ENCODE measurements at places on chromosomes 7 and 10. TPM values are rescaled to one million over a fixed set of nuclear protein-coding genes. Genes with fewer than 3 reads are reported as not detected.

The CTNNA3 gene
- 0.02 TPM for total RNA-seq

The NPVF gene
- total RNA-seq: not detected

The VAX1 gene
- total RNA-seq: not detected

The BICC1 gene
- total RNA-seq: 11.8 TPM

- DNase-seq: no peak
These were observed 25.9 kb downstream of the VAX1 start for GRCh38 chr10:117112220-117112619.

DNA sequence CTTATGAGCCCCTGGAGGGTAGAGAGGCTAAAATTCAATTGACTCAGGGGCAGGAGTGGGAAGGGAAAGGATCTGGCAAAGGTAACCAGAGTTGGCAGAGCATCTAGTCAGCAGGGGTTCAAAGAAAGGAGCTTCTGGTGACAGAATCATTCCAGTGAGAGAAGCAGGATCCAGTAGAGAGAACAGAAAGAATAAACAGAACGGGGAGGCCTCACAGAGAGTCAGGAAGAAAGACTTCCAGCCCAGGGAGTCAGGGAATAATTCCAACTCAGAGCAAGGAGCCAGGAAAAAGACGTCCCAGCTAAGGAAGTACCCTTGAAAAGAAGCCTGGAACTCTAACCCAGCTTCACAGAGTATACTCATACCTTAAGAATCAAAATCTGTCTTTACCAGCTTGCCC is 66.6 kb upstream of the CPXM2 start:
- no peak for DNase-seq

DNA sequence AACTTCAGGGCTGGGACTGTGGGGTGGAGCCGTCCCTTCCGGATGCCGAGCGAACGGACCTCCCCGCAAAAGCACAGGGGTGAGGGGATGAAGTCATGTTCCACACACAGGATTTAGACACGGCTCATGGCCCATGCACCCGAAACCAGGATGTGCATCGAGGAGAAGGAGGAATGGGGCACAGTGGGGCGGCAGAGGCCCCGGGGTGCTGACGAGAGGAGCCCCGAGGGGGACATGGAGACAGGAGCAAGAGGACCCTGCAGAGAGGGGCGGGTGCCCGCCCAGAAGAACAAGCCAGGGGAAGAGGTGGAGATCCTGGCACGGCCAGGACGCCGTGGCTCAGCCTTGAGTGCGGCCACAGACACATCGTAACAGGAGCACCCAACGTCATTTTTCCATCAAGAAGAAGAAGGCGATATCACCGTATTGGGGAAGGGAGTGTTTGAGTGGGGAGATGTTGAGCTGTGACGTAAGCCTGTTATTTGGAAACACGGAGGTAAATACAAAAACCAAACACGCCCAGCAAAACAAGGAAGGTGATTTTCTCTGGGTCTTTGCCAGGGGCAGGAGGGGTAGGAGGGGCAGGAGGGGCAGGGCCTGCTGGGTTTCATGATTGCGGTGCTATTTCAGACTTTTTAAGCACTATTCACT is 25.3 kb upstream of the FOXL3 start:
- no peak for DNase-seq

DNA sequence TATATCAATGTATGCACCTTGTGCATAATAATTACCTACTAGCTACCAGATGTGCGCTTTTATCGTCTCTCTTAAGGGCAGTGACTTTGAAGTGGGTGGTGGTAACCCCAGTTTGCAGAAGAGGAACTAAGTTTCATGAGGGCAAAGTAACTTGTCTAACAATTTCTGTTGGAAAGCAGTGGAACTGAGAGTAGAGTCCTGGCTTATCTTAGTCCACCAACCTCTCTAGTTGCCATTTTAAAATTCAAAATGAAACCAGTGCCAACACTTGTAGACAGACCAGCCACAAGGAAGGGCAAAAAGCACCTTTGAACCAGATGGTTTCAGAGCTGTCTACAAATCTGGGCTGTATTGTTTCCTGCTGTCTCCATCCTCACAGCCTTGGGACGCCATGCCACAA is 32.0 kb upstream of the RBM20 start:
- no peak for DNase-seq

DNA sequence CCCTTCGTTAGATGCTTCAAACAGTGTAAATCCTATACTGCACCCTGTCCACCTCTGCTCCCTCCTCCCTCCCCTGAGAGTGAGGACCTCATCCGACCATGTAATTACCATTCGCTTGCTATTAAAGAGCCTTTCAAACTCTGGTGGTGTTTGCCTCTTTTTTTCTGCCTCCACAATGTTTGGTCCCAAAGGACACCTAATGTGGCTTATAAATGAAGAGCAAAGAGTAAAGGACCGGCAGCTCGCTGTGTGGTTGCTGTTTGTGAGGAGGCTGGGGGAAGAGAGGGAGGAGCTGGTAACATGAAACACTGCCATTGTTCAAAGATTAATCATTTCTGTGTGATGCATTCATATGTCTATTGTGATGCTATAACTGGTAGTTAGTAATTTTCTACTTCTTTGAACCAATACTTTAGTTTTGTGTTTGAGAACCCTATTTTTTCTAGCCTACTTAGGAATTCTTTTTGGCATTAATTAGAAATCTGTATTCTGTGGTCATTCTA is 27.9 kb downstream of the MTURN start:
- DNase-seq: no peak

GRCh38 chr10:70776455-70777005 is 8.6 kb downstream of the TBATA start:
- DNase-seq: no peak

- DNase-seq: no peak
These were observed 25.7 kb downstream of the PRKAG2 start for GRCh38 chr7:151851145-151851751.

DNA sequence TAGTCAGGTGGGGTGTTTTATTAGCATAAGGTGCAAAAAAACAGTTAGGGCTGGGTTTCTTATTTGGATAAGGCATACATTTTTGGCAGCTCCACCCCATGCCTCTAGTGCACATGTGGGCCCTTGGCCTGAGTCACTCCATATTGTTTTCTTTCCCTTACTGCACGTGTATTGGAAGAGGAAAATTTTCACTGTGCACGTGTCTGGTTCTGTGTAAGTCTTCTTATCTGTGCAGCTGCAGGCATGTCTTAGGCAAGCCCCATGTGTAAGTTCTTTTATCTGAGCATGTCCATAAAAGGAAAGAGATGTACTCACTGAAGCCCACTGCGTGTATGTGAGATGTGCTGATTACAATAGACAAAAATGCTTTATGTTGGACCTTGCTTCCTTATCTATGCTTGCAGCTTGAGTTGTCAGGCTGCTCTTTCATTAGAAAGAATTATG is 540.3 kb upstream of the IGFBP3 start:
- no peak for DNase-seq

DNA sequence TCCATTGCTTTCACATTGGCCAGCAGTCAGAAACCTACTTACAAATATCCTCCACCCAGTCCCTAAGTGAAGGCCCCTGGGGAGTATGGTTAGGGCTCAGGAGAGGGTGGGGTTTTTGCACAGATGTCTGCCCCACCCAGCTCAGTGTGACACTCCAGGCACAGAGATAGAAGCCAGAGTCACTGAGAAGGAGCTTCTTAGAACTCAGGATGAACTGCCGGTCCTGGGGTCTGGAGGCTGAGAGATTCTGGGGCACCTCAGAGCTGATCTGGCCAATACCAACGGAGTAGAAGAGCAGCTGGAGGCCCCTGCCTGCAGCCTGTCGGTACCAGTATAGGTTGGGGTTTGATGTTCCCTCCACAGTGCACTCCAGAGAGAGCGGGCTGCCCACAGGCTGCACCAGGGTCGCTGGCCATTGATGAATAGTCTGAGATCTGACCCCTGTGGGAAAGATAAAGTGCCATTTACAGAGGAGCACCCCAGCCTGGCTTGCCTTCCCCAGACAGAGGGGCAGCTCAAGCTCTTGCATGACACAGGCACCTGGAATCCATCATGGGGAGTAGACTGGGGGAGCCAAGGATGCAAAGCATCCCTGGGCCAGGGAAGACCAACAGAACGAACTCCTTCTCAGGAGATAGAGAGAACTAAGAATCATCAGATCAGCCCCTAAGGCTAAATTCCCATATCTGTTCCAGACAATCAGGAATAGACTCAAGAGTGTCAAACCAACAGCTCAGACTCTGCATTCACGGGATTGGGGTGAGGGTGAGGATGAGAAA is 41.9 kb downstream of the PRSS2 start:
- DNase-seq: no peak

GRCh38 chr7:114175125-114175524 is 239.5 kb upstream of the FOXP2 start:
- no peak for DNase-seq

DNA sequence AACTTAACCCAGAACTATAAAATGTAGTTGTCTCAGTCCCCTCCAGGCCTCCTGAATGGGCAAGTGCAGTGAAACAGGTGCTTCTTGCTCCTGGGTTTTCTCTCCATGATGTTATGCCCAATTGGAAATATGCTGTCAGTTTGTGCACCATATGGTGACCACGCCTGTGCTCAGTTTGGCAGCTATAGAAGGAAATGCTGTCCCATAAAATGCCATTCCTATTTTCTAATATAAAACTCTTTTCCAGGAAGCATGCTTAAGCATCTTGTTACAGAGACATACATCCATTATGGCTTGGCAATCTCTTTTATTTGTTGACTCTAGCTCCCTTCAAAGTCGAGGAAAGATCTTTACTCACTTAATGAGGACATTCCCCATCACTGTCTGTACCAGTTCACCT is 45.2 kb downstream of the FGFBP3 start:
- no peak for DNase-seq

DNA sequence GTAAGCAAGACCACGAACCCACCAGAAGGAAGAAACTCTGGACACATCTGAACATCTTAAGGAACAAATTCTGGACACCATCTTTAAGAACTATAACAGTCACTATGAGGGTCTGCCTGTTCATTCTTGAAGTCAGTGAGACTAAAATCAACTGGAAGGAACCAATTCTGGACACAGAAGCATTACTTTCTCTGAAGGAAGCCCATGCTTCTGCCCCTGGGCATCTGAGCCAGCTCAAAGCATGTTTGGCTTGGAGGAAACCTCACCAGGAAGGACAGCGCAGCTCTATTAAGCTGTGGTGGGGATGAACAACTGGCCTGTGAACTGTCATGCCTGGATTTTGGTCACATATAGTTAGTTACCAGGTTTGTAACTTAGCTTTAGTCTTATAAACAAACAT is 132.4 kb upstream of the GDF10 start:
- DNase-seq: no peak

GRCh38 chr7:24727154-24728120 is 29.8 kb downstream of the GSDME start:
- no peak for DNase-seq

DNA sequence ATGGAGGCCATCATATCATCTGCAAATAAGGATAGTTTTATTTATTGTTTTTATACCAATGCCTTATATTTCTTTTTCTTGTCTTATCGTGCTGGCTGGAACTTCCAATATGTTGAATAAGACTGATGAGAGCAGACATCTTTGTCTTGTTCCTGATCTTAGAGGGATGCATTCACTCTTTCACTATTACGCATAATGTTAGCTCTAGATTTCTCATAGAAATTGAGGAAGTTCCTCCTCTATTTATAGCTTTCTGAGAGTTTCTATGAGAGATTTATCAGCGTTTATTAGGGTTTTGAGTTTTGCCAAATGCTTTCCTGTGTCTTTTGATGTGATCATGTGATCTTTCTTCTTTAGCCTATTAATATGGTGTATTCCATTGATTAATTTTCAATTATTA is 49.3 kb downstream of the COL28A1 start:
- DNase-seq: no peak

GRCh38 chr7:148395990-148396716 is 194.4 kb upstream of the C7orf33 start:
- DNase-seq: no peak

GRCh38 chr10:84059526-84059925 is 79.8 kb upstream of the GHITM start:
- DNase-seq: no peak

GRCh38 chr10:45144326-45145070 is 143.8 kb downstream of the ZNF22 start:
- DNase-seq: no peak

DNA sequence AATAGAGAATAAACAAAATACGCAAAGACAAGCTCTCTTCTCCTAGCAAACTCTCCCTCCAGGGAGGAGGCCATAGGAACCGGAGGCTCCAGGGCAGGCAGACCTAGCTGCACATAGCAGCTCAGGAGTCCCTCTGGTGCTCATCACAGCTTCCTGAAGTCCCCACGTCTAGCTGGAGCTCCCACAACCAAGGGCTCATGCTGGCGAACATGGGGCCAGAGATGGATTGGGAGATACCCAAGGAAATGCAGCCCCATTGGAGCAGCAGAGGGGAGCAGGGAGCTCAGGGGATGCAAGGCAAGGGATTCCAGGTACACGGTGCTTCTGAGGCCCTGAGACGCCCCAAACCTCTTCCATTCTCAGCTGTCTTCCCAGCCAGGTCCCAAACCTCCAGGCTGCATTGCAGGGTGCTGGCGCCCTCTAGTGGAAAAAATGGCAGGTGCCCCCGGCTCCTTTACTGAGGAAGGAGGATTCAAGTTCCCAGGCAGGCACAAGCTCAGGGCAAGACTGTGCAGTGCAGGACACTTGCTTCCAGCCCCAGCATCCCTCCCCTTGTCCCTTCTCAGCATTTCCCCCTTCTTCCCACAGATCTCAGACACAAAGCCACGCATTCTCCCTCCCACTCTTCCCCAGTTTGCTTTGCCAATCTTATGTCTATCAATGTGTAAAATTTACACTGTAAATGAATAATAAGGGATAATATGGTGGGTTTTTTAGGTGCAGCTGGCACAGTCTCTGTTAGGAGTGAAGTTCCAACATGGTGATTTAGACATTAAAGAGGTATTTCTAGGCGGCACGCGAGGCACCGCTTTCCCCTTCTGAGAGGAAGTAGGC is 46.2 kb downstream of the GPAM start:
- peak; percentile 47 for DNase-seq

GRCh38 chr7:90832726-90833125 is 236.6 kb downstream of the CDK14 start:
- DNase-seq: no peak

DNA sequence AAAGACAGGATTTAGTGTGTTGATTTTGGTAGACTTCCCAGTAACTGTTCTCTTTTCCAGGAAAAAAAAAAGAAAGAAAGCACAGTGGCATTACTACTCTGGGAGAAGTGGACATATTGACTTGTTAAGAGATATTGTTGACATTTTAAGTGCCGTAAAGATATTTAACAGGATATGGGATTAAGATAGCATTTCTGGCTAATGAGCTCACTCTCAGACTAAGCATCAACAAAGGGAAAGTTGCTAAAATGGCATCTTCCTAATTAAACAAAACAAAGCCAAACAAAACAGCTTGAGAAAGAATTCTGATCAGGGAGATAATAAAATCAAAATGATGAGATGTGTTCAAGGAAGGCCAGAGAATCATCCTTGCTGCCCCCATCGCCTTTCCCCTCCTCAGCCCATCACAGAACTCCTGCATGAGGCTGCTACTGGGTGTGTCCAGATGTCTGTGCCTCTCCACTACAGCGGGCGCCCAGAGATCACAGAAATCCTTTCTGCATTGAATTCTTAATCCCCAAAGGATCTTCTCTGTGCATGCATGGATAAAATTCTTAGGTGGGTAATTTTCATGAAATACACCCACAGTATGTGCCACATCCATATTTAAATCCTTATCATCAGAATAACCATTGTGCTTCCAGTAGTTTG is 270.5 kb downstream of the POU6F2 start:
- DNase-seq: no peak

Data from H4 (cell line).